Spleen (tissue), 13 donors: ENCODE measurements at places on chromosomes 4 and X. TPM values are rescaled to one million over a fixed set of nuclear protein-coding genes. Genes with fewer than 3 reads are reported as not detected.

- no peaks in the 10 kb centered on the region for H3K36me3 ChIP-seq
- no peak overlapping the region for H3K27ac ChIP-seq
- no peak overlapping the region for H3K4me3 ChIP-seq
- H3K4me1 ChIP-seq = no peaks in the 10 kb centered on the region
Measured at GRCh38 chr4:117370944-117371668, 285.7 kb upstream of the TRAM1L1 start.

XAGE1A gene
- total RNA-seq = not detected

MOB1B gene
- total RNA-seq = 20.2 TPM

DNA sequence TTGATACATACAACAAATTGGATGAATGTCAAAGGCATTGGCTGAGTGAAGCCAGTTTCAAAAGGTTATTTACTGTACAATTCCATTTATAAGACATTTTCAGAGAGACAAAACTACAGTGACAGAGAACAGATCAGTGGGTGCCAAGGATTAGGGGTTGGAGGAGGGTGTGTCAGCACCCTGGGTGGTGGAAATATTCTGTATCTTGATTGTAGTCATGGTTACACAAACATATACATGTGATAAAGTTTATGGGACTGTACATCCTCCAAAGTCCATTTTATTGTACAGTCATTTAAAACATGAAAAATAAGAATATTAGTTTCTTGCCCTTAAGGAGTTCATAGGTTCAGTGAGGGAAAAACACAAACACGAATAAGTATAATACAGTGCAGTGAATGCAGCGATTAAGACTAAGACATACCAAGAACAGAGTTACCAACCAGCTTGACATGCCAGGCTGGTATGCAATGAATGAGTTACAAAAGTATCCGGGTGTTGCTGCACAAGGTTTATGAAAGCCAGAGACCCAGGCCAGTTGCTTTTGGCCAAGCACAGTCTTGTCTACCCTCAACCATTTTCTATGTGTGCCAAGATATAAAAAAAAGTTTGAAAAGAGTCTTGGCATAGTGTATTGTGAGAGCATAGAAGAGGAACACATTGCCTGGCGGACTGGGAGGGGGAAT lies 123.6 kb downstream of the MSL3 start:
- H3K4me3 ChIP-seq = no peak overlapping the region
- no peaks in the 10 kb centered on the region for H3K36me3 ChIP-seq
- no peak for DNase-seq
- no peaks in the 10 kb centered on the region for H3K27me3 ChIP-seq
- no peaks in the 10 kb centered on the region for H3K4me1 ChIP-seq
- H3K27ac ChIP-seq = no peak overlapping the region

GRCh38 chrX:133188631-133189030 lies 29.5 kb downstream of the TFDP3 start:
- H3K27me3 ChIP-seq = no peaks in the 10 kb centered on the region
- no peaks in the 10 kb centered on the region for H3K36me3 ChIP-seq
- no peak overlapping the region for H3K4me3 ChIP-seq
- H3K4me1 ChIP-seq = no peaks in the 10 kb centered on the region

GRCh38 chrX:33465137-33465536 lies 253.8 kb upstream of the DMD start:
- H3K27me3 ChIP-seq = no peaks in the 10 kb centered on the region
- H3K27ac ChIP-seq = no peak overlapping the region
- no peak for DNase-seq
- no peak overlapping the region for H3K4me3 ChIP-seq
- no peaks in the 10 kb centered on the region for H3K36me3 ChIP-seq

INTU gene
- total RNA-seq = 9.1 TPM

DNA sequence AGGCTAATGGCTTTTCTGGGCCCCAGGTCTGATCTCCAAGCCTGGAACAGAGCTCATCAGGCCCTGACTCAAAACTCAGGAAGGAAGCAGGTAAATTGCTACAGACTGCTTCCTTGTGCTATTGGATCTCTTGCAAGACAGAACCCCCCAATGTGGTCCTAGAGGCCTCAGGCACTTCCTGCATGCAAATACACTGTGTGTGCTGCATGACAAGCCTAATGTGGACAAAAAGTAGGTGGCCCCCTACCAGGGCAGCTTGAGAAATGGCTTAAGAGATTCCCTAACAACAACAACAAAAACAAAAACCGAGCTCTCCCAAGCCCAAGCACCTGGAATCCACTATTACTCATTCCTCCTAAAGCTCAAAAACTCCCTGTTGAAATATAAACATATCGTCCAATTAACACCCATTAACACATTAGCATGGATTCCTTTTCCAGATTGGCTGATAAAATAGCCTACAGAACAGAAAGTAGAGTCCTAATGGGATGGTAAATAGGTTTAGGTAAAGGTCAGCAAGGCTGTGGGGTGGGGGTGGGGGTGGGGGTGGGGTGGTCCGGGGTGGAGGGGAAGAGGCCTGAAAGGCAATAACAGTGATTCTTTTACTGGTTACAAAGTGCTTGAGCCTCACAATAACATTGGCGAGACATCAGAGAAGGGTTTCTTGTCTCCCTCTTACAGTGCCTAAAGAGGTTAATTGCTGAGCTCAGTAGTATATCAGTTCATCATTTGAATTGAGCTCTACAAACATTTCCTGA lies 24.1 kb upstream of the FGF16 start:
- H3K36me3 ChIP-seq = no peaks in the 10 kb centered on the region
- DNase-seq = no peak
- H3K27ac ChIP-seq = no peak overlapping the region
